ENCODE measurements at places on chromosomes 11 and 22. TPM values are rescaled to one million over a fixed set of nuclear protein-coding genes. Genes with fewer than 3 reads are reported as not detected.

Gene TRIM29
- total RNA-seq, result not detected

GRCh38 chr11:73325036-73325981, 17.2 kb downstream of the ARHGEF17 start:
- DNase-seq, result no peak

DNA sequence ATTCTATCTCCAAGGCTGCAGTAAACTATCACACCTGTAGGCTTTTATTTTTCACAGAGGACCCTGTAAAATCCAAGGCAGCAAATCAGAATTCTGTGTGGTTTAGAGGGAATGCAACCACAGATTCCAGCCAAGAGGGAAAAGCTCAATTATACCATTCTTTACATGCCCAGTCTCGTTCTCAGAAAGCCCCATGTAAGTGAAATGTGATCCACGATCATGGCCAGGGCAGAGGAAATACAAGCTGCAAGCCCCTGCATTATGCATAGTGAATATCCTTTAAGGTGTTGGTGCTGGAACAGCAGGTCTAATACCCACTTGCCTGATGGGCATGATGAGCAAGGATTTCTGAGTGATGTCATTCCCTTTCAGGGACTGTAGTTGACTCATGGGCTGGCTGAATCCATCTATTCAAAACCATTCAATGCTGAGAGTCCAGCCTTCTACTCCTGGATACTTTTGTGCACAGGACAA, 198.7 kb upstream of the MTMR2 start:
- DNase-seq, result no peak

Gene DHCR7
- 36.2 TPM for total RNA-seq

- DNase-seq, result no peak
Measured at GRCh38 chr11:118193910-118194566, 17.6 kb upstream of the SCN2B start.

Gene C1QTNF5
- total RNA-seq, result 9.1 TPM

GRCh38 chr11:47369676-47370075, 8.7 kb downstream of the SPI1 start:
- DNase-seq, result no peak

Gene PLA2G3
- not detected for total RNA-seq

DNA sequence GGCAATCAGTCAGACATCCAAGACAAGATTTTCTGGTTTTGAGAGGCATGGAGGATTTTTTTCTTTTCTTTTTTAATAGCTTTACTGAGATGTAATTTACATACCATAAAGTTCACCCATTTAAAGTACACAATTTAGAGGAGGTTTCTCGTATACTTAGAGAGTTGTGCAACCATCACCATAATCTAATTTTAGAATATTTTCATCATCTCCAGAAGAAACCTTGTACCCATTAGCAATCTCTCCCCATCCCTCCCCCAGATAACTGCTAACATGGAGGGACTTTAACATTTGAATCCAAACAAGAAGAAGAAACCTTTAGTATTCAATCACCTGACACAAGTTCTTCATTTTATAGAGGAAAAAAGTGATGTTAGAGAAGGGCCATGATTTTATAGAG, 83.6 kb downstream of the CLPB start:
- no peak for DNase-seq

DNA sequence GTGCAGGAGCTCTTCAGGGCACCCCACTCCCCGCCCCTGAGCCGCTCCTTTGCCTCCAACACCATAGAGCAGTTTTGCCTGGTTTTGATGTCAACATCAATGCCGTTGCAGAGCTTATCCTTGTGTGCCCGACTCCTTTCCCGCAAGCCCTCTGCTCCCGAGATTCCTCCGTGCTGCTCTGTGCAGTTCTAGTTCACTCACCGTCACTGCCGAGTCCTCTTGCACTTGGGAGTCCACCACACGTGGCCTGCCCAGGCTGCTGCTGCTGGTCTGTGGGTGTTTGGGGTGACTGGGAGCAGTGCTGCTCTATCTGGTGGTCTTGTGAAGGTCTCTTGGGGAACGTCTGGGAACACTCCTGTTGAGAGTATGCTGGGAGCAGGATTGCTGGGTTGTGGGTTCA, 63.8 kb upstream of the ANO1 start:
- DNase-seq, result no peak

DNA sequence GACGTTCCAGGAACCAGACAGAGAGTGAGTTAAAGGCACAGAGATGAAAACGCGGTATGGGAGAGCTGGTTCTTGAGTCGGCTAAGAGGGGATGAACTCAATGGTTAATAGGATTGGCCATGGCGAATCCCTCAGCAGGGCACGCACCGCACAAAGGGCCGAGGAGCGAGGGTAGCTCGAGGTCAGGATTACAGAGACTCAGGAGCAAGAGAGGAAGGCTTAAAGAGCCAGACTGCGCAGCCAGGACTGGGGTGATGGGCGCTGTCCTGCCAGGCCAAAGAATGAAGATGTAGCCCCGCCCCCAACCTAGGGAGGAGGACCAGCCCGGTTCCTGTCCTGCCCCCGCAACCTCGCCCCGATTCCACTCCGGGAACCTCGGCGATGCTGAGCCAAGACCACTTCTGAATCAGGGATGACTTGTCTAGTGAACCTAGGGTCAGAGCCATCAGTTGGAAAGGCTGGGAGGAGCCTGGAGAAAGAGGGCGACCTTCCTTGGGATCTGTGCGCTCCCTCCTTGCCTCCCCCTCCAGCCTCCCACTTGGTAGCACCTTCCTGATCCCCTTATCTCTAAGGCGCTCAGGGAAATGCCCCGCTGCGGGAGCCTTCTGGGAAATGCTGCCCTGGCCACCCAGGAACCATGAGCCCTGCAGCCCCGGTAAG, at the start of gene PLEKHB1:
PLEKHB1 (plus strand) TSS at position 610 of the 660 bp plus-strand sequence; CDS start at position 638, 28 bp downstream.
- no peak for DNase-seq

Gene NLRP14
- total RNA-seq, result not detected

GRCh38 chr22:34587357-34588356, 478.3 kb upstream of the ISX start:
- DNase-seq, result no peak

Gene SUSD2
- total RNA-seq, result 0.26 TPM

Gene ZNF280A
- not detected for total RNA-seq

DNA sequence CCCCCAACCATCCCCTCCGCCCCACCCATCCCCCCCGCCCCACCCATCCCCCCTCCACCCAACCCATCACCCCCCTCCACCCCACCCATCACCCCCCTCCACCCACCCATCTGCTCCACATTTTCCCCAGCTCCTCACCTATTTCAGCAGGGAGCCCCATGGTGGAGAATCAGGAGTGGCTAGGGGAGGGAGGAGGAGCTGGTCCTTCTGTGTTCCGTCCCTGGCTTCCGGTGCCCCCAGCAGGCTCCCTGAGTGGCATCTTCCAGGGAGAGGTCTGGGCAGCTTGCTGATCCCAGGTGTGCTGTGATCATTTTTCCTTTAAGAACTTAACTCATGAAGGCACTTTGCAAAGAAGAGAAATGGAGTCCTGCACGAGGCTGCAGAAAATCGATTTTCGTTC, 365.8 kb downstream of the TBC1D22A start:
- no peak for DNase-seq
